ENCODE measurements at places on chromosomes 3 and 15.

DNA sequence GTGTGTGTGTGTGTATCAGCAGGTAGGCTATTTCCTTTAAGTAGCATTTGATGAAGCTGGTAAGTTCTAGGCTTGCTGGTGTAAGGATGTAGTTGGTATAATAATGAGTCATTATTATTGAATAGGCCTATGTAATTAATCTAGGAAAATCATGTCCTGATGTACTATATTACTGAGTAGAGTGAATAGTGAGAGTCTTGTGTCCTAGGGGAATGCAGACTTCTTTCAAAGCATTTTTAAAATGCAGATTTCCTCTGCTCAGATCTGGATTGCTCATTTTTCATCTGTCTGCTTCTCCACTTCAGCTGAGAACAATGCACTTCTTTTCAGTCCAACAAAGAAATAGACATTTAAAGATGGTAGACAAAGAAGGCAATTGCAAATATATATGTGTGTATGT is 434.2 kb upstream of the ONECUT1 start:
- DNase-seq: no peak

DNA sequence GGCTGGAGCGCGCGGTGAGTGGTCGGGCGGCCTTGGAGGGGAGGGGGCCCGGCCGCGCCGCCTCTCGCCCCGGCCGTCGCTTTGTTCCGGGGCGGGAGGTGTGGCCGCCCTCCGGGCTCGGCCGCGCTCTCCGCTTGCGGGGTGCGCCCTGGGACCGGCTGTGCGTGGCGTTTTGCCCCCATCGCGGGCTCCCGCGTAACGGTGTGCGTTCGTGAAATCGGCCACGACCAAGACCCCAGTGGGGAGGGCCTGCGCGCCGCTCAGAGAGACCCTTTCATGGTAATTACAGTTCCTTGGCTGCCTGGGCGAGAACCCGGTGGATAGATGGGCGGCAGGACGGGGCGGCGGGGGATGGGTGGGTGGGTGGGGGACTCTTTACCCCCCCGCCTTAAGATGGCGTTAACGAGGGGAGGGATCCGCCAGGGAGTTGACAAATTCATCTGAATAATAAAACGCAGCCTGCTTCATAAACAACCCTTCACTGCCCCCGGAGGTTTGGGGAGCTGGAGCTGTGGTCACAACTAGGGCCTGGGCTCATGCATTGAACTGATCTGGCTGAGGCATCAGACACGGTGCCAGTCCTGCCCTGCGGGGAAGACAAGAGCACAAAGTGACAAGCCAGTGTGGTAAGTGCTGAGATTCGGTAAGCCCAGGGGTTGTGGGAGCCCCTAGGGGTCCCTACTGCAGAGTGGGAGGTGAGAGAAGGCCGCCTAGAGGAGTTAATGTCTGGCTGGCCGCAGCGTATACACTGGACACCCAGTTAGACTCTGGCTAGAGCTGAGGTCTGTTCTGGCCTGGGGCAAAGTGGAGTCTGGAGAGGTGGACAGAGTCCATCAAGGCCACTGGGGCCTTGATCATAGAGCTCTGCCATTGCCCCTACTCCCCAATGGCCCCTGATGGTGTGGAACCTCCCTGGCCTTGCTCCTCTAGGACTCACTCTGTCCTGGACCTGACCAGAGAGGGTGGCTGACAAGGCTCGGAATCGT is 668 bp downstream of the MRAS start:
- no peak for DNase-seq

- no peak for DNase-seq
Measured at GRCh38 chr3:184175506-184175905, 851 bp downstream of the AP2M1 start.

GRCh38 chr3:102810937-102811336 is 376.1 kb downstream of the ZPLD1 start:
- no peak for DNase-seq

DNA sequence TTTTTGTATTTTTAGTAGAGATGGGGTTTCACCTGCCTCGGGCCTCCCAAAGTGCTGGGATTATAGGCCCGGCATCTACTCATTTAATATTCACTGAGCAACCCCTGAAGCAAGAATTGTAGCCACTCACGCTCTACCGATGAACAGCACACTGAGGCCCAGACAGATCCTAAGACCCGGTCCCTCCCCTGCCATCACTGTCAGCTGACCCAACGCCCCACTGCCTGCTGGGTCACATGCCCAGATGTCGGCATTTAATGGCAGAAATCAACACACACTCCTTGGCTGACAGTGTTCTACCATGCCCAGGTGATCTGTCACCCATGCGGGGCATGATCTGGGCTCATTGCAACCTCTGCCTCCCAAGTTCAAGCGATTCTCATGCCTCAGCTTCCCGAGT is 3.2 kb upstream of the TMEM89 start:
- no peak for DNase-seq

- no peak for DNase-seq
Measured at GRCh38 chr15:78213956-78214355, 20.4 kb downstream of the ACSBG1 start.

- no peak for DNase-seq
Measured at GRCh38 chr15:68620721-68621527, 42.1 kb downstream of the CORO2B start.

GRCh38 chr15:42287931-42288330 is 14.7 kb upstream of the TMEM87A start:
- no peak for DNase-seq

GRCh38 chr15:40340740-40341400 is at the start of gene CCDC9B:
Gene CCDC9B, minus strand, starts transcription at chr15:40340939. Its CDS starts 120 bp downstream, at chr15:40340819.
- no peak for DNase-seq

- DNase-seq: no peak
Measured at GRCh38 chr3:184295771-184296170, 3.3 kb upstream of the PSMD2 start.

GRCh38 chr3:63993653-63994079 is 29.6 kb downstream of the PSMD6 start:
- DNase-seq: peak; percentile 60
